ENCODE measurements at places on chromosomes 1 and 21.

DNA sequence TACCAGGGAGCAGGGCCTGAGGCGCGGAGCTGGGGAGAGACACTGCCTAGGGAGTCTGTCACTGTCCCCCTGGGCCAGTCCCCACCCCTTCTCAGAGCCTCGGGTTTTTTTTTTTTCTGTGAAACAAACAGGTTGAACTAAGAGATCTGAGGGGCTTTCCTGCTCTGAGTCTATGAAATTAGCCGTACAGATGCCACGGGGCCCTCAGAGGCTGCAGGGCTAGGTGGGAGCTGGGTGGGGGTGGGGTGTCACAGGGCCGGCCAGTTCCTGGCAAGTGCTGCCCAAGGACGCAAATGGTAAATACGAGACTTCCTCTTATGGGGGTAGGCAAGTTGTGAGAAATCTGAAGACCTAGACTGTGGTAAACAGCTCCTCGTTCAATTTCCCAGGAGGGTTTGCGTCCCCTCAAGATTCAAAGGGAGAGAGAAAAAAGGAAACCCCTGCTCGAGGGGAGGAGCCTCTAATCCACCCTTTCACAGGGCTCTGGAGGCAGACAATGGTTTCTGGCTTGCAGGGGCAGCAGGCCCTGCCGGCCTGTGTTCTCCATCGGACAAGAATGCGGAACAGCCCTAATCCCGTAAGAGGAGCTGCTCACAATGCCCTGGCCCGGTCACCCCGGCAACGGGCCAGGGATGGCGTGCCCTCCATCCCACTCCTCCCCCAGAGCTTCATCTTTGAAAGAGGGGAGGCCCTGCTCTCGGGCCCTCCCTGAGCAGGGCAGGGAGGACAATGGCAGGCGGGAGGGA is 7.8 kb downstream of the NUAK2 start:
- peak; percentile 93 for DNase-seq

- DNase-seq, result no peak
Observed at GRCh38 chr1:90402893-90403849, 313.9 kb downstream of the BARHL2 start.

DNA sequence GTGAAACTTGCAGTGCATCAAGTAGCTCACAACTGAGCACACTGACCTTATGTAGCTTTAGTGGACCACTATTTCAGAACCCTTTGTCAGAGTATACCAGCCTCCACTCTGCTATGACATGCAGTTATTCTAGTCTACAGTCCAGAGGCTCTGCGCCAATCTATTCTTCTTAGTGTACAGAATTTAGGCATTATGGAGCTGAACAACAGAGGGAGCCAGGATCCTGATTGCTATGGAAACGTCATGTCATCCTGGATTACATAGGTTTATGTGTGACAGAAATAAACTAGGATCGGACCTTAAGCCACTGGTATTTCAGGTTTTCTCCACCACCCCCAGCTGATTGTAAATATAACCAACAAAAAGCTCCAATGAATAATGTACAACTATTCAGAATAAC is 48.1 kb upstream of the EEIG2 start:
- DNase-seq, result peak; percentile 25

DNA sequence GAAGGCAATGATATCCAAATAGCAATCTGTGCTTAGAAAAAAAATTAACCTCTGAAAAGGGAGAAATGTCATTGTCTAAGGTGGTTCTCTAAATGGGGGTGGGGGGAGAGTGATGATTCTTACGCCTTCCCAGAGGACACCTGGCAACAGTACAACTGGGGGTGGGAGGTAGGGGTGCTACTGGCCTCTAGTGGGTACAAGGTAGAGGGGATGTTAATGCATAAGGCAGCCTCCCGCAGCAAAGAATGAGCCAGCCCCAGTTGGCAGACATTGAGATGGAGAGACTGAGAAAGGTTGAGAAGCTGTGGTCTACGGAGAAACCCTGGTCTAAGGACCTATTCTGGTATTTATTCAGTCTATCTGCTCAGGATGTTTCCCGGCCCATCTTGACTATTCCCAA is 472.2 kb upstream of the RUNX1 start:
- DNase-seq, result no peak

GRCh38 chr21:45252448-45252925 is 35.2 kb downstream of the POFUT2 start:
- DNase-seq, result no peak

DNA sequence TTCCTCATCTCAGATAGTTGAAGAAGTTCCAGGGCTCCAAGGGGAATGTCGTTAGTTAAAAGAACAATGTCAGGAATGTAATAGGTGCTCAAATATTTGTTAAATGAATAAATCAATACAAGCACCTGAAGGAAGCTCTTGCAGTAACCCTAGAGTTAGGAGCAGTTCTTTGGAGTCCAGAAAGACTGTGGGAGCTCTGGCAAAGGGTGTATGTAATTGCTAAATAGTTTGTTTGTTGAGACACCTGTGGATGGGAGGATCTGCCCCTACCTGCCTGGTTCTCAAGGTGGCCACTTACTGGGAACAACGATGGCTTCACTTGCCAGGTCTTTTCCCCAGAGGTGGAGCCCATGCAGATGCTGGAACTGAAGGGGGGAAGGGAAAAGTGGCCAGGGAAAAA is 27.5 kb upstream of the JUN start:
- DNase-seq, result no peak

GRCh38 chr21:29376556-29376955 is 77.8 kb downstream of the BACH1 start:
- DNase-seq, result peak; percentile 87

GRCh38 chr1:42833981-42834380 is 12.4 kb upstream of the ZNF691 start:
- no peak for DNase-seq

DNA sequence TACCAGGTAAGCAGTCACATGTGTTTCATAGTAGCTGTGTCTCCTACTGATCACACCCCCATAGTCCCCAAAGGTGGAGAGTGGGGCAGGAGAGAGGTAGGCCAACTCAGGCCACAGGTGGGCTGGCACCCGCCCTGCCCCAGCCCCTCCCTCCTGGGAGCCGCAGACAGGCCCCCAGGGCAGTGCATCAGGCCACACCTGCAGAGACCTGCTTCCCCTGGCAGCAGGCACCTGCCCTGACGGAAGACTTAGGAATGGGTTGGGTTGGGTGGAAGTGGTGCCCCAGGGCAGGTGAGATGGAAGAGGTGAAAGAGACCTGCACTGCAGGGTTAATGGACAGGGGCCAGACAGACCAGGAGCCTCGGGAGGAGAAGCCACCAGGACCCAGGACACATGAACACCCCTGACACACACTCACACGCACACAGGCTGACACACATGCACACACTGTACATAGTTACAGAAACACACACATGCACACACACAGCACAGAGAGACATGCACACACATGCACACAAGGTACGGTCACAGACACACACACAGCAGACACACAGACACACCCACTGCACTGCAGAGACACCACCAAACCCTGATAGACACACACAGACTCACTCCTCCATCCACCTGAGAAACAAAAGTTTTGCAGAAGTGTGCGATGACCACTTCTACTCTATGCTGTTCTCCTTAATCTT is 1.7 kb upstream of the COL18A1 start:
- no peak for DNase-seq

DNA sequence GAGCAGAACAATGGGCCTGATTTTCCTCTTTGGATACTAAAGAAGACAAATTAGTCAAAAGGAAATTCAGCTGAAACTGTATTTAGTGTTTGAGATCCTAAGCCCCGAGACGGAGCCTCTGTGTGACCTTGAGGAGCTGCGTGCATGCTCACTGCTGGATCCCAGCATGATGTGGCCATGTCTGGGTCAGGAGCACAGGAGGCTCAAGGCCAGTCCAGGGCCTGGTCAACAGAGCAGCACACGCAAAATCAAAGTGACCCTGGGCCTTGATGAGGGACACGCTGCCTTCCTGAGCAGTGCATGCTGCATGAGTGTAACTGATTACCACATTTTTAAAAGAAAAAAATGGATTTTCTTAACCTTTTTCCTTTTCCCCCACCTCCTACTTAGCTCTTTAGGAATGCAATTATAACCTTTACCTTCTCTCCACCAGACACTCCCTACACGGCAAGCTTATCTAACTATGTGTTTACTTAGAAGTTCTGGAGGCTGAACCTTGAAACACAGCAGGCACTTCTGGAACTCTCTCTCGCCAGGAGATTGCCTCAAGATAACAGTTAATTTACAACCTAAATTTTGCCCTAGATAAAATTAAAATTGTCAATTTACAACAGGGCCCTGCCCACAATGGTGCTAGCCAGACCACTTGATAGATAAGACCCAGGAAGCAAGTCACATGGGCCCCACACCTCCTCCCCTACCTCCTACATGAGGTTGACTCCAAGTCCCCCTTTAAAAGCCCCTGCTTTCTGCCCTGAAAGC is 144.6 kb downstream of the LRIG2 start:
- no peak for DNase-seq

Measured in WERI-Rb-1 (cell line).